ENCODE measurements at places on chromosomes 6 and 20.

DNA sequence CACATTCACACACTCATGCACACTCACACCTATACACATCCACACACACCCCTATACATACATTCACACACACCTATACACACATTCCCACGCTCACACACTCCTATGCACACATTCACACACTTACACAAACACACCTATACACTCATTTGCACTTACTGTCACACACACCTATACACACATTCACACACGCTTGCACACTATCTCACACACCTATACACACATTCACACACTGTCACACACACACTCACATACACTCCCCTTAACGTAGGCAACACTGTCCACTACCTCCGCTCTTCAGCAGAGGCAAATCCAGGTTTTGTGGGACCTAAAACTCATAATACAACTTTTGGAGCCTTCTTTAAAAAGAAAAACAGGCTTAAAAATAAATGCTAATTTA, 487.7 kb upstream of the CDH4 start:
- no peak for DNase-seq

DNA sequence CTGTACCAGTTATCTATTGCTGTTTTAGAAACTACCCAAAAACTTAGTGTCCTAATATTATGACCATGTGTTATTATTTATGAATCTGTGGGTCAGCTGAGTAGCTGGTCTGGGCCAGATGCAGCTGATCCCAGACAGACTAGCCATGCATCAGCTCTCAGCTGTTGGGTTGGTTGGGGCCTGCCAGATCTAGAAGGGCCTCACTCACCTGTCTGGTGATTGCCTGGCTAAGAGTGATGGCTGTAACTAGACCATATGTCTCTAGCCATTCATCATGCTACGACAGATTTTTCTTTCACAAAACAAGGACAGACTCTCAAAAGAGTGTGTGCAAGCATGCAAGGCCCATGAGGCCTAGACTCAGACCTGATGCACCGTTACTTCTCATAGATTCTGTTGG, 403.2 kb downstream of the SAMD5 start:
- DNase-seq = no peak

GRCh38 chr6:142686507-142686887, 258.5 kb downstream of the HIVEP2 start:
- no peak for DNase-seq

- DNase-seq = no peak
These were observed 129.0 kb upstream of the SGK1 start for GRCh38 chr6:134446896-134447295.

DNA sequence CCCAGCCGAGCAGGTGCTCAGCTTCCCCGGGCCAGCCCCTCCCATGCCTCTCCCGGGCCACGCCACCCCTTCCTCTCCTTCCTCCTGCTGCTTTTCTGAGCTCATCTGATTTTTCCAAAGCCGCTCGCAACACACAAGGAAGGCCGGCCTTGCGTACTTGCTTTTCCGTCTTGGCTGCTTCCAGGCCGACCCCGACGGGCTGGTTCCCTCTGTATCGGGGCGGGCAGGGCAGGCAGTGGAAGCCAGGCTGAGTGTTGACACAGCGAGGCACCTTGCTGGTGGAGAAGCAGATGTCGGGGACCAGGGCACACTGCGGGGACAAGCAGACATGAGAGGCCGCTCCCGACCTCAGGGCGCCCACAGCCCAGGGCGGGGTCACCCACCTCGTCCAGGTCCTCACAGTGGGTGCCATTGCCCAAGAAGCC, 21.1 kb downstream of the THBS2 start:
- no peak for DNase-seq

DNA sequence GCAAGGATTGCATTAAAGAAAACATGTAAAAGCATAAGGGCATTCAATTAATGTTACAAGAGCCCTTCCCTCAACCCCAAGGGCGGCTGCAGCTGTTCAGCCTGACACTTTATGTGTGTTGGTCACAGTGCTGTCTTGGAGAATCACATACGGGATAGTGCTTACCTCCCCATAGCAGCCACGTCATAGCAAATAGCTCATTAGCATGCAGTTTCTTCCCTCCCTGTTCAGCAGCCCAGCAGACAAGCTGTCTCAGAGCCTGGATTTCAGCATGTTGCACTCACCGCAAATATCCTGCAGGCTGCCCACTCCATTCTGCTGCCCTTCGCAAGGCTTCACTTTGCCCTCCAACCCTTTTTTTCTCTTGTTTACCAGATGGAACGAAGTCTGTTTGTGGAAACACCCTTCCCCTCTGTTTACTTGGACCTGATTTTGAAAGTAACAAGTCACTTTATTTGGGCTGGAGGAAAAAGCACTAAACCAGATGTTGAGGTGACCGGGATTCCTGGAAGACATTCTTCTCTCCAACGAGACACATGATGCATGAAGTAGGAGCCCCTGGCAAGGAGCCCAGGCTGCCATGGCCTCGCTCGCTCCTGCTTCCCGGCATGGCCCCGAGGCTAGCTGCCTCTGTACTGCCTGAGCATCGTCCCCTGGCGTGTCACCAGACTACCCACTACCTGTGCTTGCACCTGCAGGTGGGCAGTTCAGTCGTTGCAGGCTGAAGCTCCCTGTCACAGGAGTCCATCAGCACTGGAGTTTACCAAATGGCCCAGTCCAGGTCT, 151.6 kb upstream of the GMDS start:
- no peak for DNase-seq

DNA sequence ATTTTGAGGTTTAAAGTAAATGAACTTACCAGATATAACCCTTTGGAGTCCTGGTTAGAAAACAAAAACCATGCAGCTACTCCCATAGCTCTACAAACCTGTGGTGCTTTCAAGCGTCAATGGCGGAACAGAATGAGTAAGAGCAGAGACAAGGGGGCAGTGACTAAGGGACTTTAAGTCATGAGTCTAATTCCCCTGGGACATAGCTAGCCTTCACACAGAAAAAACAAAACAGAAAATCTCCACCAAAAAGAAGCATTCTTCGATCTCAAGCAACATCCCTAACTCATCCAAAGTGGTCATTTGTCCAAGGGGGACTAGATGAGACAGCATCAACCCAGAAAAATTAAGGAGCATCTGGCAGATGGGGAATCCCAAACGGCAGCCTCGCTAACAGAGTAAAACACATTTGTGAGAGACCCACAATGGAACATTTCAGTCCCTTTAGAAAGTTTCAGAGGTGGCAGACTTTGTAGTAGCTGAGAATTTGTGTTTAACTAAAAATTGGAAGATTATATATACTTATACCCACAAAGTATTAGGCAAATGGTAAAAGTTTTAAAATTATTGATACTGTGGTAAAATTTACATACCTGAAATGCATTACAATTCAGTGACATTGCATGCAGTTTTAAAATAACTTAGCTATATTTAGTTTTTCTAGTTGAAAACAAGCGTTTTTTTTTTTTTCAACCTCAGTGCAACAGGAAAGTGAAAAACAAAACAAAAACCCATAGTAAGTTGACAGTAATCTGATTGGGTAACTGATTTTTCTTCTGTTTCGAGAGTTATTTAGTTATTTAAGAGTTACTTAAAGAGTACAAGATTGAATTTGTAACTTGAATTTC, 67.5 kb downstream of the KCNQ5 start:
- DNase-seq = no peak

- no peak for DNase-seq
These were observed 19.0 kb downstream of the REM1 start for GRCh38 chr20:31494131-31494530.

GRCh38 chr6:51608932-51609331, 478.5 kb downstream of the PKHD1 start:
- DNase-seq = no peak

GRCh38 chr6:37585523-37585905, 85.8 kb upstream of the CCDC167 start:
- DNase-seq = no peak

DNA sequence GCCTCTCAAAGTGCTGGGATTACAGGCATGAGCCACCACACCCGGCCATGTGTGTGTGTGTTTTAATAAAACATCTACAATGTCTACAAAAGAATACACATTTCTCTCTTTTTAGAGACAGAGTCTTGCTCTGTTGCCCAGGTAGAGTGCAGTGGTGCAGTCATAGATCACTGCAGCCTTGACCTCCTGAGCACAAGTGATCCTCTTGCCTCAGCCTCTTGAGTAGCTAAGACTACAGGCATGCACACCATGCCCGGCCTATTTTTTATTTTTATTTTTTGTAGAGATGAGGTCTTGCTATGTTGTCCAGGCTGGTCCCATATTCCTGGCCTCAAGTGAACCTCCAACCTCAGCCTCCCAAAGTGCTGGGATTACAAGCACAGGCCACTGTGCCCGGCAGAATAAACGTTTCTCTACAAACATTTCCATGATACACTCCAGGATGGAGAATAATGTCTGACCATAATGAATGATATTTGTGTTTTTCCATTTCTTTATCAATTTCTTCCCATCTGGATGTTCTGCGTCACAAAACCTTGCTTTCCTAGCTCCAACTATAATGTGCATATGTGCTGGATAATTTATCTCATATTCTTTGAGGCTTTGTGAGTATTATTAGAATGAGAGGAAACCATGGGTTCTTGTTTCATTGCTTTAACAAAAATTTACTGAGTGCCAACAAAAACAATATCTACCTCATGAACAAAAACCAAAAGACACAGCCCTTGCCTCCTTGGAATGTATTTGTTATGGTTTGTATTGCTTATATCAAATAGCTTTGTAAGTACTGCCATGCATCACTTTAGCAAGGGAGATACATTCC, 28.6 kb upstream of the CCN2 start:
- no peak for DNase-seq

DNA sequence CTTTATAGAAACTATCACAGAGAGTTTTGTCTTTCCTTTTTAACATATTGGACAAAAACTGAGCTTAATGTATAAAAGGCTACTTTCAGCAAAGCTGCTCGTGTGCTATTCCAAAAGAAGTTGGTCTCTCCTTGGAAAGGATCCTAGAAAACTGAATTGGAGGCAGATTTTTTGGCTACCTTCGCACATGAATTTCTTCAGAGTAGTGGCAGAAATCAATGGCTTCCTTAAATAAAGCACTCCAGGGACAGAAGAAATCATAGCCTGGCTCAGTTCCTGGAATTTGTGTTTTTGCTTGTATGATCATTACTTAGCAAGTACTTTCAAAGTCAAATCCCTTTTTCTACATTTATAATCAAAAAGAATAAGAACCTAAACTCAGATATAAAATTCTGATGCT, 780.3 kb downstream of the PHF3 start:
- no peak for DNase-seq

DNA sequence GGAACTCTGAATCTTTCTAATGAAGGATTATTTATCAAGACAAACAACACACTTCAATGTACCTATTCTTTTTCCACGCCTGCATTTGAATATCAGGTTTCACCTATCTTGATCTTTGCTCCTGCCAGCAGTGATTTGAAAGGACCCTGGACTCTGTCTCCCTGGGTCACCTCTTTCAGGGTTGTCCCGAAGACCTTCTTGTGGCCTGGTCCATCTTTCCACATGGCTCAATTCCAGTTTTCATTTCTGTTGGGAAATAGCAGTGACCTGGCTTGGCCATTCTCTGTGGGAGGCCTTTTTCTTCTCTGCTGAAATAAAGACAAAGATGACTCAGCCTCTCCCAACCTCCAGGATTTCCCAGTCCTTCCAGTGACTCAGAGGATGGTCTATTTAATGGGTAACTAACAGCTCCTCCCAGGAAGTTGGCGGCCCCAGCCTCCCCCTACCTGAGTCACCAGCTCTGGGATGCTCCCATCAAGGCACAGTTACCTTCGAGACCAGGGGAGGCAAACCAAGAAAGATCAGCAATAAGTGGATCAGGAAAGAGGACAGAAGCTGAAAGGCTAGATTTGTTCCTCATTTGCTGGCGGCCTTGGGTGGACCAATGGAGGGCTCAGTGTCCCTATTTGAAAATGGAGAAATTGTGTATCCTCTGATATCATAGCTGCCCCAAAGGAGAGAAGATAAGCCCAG, 120.2 kb upstream of the RNF24 start:
- DNase-seq = no peak

DNA sequence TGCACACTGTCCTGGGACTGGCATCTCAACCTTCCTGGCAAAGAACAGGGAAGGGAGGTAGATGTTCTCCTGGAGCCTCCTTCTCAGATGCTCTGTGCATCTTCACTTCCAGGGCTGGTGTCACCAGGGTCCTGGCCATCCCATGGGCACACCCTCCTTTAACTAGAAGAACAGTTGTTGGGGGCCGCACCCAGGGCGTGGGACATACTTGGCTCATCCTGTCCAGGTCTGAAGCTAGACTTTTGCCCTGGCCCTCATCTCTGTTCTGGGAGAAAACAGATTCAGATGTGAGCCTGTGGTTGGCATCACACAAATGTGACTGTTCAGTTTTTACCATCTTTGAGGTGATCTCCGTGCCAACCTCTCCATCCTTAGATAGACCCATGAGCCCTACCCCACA, 41.6 kb downstream of the FOXC1 start:
- DNase-seq = no peak

DNA sequence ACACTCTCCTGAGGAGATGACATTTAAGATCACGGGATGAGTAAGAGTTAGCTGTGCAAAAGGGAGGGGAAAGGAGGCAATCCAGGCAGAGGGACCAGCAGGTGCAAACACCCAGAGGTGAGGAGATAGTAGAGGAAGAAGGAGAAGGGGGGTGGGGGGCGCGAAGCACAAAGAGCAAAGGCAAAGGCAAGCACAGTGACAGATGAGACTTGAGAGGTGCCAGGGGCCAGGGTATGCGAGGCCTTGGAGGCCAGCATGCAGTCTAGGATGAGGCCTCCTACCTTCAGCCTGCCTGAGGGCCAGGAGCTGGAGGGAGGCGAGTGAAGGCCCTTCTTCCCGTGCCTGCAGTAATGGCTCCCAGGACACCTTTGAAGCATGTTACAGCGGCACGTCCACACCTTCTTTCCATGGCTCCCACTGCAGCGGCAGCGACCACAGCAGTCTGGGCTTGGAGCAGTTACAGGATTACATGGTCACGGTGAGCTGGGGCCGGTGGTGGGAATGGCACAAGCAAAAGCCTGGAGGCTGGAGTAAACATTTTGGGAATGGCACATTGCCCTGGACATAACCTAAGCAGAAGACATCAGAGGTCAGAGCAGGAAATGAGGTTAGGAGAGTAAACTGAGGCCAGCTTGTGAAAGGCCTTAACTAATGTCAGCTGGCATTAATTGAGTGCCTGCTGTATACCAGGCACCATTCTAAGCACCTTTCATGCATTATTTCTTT, 18.6 kb downstream of the CCM2L start:
- DNase-seq = no peak

DNA sequence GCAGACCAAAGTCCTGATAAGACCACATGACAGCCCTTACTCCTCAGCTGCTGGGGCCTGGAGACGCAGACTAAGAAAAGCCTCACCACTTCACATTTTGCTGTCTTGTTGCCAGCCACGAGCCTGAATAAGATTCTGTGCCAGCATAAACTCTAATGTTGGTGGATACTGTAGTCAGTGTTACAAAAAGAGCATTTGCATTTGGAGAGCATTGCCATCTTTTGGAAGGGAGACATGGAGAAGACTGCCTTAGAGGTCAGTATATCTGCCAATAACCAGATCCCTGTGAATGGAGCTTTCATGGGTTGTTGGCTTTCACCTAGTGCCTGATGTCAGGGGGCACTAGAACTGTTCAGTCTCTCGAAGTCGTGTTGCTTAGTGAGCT, 315.2 kb downstream of the ZFAND3 start:
- no peak for DNase-seq

GRCh38 chr6:150730801-150731457, 131.2 kb downstream of the PLEKHG1 start:
- no peak for DNase-seq
